ENCODE measurements at places on chromosomes 7 and 10.

DNA sequence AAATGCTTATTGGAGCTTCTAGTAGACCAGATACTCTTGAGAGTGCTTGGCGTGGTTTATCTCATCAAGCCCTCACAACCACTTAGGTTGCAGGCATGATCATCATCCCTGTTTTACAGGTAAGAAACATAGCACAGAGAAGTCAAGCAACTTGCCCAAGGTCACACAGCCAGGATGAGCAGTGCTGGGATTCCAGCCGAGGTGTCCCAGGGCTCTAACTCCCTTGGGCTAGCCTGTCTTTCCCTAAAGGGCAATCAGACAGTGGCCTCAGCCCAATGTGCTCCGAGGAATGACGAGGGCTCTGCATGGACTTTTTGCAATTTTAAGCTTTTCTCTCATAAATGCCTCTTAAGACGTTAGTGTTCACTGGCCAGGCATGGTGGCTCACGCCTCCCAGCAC lies 39.9 kb upstream of the SPDYE3 start:
- DNase-seq = no peak

- peak; percentile 93 for DNase-seq
Observed at GRCh38 chr10:71805776-71806703, 32.7 kb upstream of the VSIR start.

GRCh38 chr7:16915405-16915804 lies 33.6 kb upstream of the AGR3 start:
- no peak for DNase-seq

- no peak for DNase-seq
Observed at GRCh38 chr7:76233538-76234281, 32.0 kb downstream of the SRRM3 start.

- no peak for DNase-seq
Observed at GRCh38 chr10:50310560-50311174, 59.4 kb upstream of the ASAH2 start.

DNA sequence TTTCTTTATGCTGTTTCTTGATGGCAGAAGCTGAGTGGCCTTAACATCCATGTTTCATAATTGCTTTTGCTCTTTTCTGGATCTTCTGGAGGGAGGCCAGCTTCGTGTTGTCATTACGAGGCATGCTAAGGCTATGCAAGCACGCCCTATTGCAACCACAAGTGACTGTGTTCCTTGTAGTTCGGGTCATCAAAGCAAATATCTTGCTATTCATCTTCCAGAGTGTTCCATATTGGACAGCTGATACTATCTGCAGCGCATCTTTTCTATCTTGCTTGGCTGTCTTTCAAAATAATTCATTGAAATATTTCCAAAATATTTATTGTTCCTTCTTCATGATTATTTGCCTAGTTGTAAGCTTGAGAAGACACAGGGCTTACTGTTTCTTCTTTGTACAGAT lies 5.0 kb downstream of the EPHB6 start:
- no peak for DNase-seq

DNA sequence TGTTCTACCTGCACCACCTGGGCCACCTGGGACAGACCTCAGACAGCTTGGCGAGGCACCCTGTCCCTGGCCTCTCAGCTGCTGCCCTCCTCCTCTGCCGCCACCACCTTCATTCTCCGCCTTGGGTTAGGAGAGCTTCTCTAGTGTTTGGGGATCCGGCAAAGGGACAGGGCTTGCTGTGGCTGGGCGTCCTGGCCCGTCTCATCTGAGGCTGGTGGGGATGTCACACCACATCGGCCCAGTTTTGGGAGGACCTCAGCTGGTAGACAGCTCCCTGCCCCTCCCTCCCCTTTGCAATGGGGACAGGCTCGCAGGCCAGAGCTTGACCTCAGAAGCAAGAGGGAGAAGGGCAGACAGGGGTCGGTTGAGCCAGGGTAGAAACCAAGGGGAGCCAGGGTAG lies 26.4 kb downstream of the SPOCK2 start:
- DNase-seq = no peak

DNA sequence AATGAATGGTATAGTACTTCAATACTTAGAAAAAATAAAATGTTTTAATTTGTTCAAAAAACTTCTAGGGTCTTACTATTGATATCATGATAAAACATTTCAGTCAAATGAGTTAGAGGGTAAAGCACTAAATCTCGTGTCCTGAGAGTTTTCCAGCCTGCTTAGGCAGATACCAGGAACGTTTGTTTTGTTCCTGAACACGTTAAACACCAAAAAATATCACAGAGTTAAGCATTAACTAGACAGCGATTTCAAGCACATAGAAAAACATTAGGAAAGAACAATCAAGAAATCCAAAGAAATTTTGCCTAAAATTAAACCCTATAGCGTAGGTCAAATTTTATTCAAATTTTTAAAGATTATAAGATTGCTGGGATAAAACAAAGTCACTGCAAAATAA lies 204.6 kb upstream of the AGR3 start:
- DNase-seq = no peak

DNA sequence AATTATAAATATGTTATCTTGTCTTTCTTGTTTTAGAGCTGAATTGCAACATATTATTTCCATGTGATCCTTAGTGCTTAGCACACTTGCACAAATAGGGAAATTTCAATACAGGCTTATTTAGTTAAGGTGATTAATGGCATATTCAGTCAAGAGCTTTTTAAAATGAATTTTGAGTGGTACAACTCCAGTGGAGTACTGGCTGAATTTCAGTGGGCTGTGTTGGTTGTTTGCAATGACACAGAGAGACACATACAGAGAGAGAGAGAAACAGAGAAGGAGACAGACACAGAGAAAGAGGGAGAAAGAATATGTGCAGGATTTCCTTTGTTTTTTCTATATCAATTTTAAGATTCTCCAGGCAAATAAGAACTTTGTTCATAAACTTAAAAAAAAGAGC lies 766.9 kb downstream of the DNAJB9 start:
- DNase-seq = no peak

DNA sequence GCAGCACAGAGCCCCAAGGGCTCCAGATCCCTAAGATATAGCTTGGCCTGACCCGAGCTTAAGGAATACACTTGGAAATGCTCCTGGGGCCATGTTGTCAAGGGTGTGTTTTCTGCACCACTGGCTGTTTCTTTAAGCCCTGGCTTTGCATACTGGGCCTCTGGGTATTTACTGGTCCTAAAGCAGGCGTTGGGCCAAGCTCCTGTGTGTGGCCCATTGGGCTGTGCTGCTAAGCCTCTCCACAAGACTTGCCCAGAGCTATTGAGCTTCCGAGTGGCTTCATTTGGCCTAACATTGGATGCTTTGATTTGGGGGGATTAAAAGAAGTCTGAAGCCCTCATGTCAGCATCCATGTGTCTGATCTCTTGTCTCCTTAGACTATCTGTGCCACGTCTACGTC lies 5.2 kb downstream of the YKT6 start:
- DNase-seq = no peak

DNA sequence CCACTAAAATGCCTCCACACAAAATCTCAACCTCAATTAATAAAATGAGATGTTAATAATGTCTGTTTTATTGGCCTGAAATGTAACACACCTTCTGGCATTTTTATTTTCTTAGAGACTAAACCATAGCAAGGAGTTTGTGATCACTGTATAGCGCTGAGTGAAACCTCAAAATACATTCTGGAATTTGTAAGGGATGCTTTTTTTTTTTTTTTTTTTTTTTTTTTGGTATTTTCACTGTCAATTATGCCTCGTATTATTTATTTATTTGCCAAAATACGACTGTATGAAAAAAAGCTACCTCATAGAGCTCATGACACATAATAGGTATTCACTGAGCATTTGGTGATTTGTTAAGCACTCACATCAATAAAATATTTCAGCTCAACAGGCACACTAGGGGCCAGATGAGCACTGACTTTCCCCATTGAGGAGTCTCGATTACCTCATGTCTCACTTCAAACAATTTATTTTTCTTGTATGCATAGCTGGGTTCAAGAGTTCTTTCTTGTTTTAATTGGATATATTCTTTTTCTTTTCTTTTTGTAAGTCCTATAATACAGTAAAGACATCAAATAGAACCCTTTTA lies 36.5 kb downstream of the SEMA3C start:
- no peak for DNase-seq

DNA sequence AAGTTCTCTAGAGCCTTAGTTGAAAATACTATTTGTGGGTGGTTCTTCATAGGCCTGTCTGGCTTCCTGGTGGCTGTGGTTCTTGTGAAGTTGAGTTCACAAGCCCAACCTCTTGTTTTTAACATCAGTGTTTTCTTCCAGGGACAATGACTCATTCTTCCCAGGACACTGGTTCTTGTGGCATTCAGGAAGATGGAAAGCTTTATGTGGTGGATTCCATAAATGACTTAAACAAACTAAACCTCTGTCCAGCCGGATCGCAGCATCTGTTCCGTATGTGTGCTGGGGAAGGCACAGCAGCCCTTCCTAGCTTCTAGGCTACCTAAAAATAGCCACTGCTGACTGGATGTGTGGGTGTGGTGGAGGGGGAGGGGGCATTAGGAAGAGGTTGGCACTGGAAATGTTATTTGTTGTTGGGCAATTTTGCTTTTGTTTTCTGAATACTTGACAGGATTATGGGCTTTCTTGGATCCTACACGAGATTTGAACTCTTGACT lies 3.9 kb downstream of the LSMEM1 start:
- DNase-seq = no peak

DNA sequence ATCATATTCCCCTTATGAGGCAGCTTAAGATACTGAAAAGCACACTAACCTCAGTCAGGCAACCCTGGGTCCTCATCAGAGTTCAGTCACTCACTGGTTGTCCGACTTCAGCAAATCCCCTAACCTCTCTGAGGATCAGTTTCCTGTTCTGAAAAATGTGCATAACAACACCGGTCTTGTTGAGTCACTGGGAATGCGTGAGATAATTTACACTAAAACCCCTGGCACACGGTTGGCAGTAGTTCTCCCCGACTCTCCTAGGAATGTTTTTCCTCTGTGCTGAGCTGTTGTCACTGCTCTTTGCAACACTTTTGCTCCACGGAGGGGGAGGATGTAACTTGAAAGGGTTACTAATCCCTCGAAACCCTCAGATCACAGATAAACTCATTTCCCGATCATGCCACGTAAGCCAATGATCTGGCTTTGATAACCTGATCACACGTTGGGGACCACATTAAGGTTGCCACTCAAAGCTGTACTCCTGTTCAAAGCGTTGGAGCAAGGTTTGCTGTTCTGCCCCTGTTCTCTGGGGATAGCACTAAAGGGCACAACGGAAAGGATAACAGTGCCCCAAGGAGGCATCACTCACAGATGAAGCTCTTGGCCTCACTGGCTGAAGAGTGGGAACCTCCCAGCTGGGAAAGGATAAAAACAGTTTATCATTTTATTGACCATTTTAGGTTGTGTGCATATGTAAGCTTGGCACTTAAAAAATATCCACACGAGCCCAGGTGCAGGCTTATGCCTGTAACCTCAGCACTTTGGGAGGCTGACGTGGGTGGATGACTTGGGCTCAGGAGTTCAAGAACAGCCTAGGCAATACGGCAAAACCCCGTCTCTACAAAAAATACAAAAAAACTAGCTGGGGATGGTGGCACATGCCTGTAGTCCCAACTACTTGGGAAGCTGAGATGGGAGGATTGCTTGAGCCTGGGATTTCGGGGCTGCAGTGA lies 5.0 kb upstream of the RBM17 start:
- no peak for DNase-seq

- no peak for DNase-seq
Observed at GRCh38 chr7:64874562-64875250, 28.4 kb upstream of the ZNF273 start.

DNA sequence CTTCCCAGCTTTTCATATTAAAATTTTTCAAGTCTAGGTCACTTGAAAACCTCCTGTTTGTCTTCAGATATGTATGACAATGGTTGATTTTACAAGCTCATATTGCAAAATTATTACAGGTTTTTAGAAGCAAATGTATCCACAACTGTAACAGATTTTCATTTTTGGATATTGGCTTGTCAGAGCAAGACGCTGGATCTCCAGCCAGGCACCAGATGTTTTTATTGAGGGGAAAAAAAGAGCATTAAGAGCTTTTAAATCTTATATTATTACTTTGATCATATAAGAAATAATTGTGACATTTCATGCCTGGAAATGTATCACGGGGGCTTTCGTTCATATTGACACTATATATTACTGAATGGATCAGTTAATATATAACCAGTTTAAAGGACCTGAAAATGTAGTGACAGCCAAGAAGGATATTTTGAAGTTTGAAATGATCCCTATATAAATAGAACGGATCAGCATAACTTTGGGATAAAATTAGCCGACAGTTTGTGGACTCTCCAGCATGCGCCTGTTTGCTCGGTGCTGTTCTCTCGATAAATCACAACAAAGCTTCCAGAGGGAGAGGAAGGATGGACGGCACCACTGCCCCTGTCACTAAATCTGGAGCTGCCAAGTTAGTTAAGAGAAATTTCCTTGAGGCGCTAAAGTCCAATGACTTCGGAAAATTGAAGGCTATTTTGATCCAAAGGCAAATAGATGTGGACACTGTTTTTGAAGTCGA lies at the start of gene ASB4:
Gene ASB4 (plus strand): TSS at position 553 of the 733 bp plus-strand sequence. CDS start 29 bp downstream, at position 582.
- no peak for DNase-seq

- DNase-seq = no peak
Observed at GRCh38 chr7:149307775-149308501, 45.9 kb downstream of the ZNF783 start.

- DNase-seq = no peak
Observed at GRCh38 chr10:5643346-5644067, 22.9 kb downstream of the ASB13 start.

- DNase-seq = no peak
Observed at GRCh38 chr10:50946991-50947781, 61.8 kb upstream of the A1CF start.

- DNase-seq = no peak
Observed at GRCh38 chr10:1214882-1215540, 158.8 kb downstream of the WDR37 start.

DNA sequence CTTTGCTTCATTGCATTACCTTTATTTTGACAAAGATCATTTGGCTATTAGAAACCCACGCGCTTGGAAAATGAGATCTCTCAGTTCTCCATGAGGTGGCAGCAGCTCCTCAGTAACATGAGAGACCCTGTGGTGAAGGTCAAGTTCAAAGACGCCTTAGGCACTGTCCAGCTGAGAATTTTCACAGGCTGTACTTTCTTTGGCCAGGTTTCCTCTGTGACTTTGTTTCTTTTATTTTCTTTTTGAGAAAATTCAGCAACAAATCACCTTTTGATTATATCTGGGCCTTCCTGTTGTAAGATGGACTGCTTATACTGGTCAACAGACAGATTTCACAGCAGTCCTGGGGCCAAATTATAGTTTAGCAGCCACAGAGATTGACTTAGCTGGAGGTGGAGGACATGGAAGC lies 54.5 kb downstream of the RAB18 start:
- peak; percentile 56 for DNase-seq

- DNase-seq = no peak
Observed at GRCh38 chr10:111319866-111320265, 243.0 kb downstream of the ADRA2A start.
